ENCODE measurements at places on chromosomes 6 and 20.

DNA sequence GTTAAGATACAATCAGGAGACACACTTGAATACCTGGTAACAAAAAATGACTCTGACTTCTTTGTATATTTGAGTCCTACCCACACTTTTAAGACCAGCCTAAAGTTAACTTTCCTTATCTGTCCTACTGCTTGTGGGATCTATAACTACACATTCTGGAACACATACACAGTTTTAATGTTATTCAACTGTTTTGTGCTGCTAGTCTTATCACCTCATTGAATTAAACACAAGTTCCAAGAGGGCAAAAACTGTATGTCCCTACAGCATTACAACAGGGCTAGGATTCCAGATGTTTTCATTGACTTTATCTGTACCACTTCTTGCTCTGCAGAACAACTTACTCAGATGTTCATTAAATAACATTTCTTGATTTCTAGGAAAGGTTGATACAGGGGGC, 2.8 kb downstream of the HMGN3 start:
- DNase-seq = no peak

- no peak for DNase-seq
Measured at GRCh38 chr6:865846-866245, 172.9 kb upstream of the EXOC2 start.

GRCh38 chr6:18277237-18278006, 13.1 kb upstream of the DEK start:
- DNase-seq = no peak

- no peak for DNase-seq
Measured at GRCh38 chr20:62150310-62150575, 6.7 kb downstream of the SS18L1 start.

DNA sequence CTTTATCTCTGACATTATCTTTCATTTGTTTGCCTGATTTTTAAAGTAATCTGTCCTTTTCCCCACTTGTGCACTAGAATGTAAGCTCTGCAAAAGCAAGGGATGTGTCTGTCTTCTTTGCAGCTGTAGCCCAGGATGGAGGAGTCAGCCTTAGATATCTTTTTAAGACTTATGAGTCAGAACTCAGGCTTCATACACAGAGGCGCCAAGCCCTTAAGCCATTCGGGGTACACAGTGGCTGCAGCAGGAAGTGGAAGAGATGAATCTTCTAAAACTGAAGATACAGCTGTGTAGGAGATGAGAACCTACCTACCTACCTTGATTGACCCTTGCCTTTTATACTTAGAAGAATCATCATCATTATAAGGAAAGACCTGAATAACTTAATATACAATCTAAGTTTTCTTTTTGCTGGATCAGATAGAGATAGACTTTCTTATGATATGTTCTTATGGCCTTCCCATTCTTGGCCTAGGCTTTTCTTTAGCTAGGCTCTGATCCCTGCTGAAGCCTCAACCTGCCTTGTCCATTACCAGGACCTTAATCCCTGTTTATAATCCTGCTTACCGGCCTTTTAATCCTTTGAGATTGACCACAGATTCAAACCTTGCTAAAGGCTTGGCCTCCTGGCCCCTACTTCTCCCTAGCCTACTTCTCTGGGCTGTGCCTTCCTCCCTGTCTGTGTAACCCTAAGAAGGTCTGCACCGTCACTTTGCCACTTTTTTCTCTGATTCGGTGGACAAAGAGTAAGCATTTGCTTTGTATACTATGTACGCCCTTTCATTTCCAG, 304.5 kb downstream of the PRL start:
- DNase-seq = no peak

GRCh38 chr6:134602123-134602522, 284.2 kb upstream of the SGK1 start:
- DNase-seq = no peak

- no peak for DNase-seq
Measured at GRCh38 chr6:20712011-20712410, 177.8 kb downstream of the CDKAL1 start.

- no peak for DNase-seq
Measured at GRCh38 chr6:160330619-160331018, 17.6 kb upstream of the SLC22A3 start.

- peak; percentile 27 for DNase-seq
Measured at GRCh38 chr6:27332692-27333641, 20.9 kb upstream of the POM121L2 start.

DNA sequence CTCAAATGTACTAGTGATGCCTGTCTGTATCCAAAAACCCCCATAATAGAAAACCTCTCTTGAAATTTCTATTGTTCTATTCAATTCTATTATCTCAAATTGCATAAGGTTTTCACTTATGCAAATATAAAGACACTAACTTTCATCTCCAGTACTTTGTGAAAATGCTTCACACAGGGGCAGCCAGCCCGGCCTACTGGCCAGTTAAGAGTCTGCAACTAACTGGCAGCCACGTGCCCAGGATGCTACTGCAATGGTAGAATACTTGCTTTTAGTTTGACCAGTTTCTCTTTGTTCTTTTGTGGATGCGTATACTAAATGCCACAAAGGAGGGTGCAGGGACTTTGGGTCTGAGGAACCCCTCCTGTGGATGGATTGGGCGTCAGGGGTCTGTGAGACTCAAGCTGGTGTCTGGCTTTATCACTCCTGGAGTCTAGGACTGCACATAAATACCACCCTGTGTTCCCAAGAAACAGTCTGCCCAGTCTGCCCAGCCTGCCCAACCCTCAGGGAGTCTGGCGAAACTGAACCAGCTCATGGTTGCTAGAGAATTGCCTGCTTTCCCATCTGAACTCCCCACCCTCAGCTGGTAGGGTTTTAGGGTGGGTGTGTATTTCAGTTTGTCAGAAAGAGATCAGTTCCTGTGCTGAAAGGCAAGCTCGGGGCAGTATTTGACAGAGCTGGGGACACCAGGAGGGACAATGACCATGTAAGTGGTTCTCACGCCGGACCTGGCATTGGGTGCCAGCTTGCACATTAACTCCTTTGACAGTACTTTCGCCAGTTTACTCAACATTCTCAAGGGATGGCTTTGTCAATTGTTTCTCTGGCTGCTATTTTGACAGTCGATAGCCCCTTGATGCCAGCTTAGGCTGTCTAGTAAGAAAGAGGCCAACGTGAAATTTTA, 558.2 kb upstream of the JAG1 start:
- no peak for DNase-seq

GRCh38 chr6:99181174-99181573, 168.3 kb downstream of the FAXC start:
- DNase-seq = no peak

- DNase-seq = no peak
Measured at GRCh38 chr6:159090530-159091480, 46.0 kb upstream of the TAGAP start.

DNA sequence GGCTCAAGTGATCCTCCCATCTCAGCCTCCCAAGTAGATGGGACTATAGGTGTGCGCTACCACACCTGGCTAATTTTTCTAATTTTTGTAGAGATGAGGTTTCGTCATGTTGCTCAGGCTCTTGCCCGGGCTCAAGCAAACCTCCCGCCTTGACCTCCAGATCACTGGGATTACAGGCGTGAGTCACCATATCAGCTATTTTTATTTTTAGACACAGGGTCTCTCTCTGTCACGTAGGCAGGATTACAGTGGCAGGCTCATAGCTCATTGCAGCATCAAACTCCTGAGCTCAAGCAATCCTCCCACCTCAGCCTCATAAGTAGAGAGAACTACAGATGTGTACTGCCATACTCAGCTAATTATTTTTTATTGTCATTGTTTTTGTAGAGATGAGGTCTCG, 41.7 kb downstream of the SLC23A2 start:
- DNase-seq = no peak

Data from NCI-H1930 (cell line).